Fibroblast of upper back skin (primary cell): ENCODE measurements at places on chromosomes 6 and 20.
A peak's percentile ranks its signal among the peaks of the same experiment; 100 is the strongest.

- no peak for DNase-seq
These were observed 177.0 kb downstream of the TTLL2 start for GRCh38 chr6:167501831-167502385.

DNA sequence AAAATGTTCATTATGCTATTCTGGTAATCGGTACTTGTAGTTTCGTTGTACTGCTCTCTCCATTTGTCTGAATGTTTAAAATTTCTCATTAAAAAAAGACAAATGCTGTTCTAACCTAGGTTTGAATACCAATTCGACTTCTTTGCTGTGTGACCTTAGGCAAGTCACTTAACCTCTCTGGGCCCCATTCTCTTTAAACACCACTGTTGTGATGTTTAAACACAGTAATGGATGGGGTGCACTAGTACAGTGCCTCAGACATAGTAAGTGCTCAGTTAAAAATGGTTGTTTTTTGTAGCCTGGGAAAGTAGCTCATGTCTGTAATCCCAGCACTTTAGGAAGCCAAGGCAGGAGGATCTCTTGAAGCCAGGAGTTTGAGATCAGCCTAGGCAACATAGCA, 138.5 kb downstream of the MRPL14 start:
- DNase-seq, result no peak

- DNase-seq, result no peak
These were observed 12.7 kb upstream of the BAK1 start for GRCh38 chr6:33592595-33593413.

- no peak for DNase-seq
These were observed 19.2 kb upstream of the SPDEF start for GRCh38 chr6:34575326-34575725.

DNA sequence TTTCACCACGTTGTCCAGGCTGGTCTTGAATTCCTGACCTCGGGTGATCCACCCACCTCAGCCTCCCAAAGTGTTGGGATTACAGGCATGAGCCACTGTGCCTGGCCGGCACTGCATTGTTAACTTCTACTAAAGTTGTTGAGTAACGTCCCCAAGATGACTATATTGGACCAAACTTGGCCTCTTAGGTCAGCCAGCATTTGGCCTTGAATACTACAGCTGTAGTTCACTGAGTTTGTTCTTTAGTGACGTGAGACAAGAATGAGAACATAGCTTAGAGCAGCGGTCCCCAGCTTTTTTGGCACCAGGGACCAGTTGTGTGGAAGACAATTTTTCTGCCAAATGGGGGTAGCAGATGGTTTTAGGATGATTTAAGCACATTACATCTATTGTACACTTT, 237.1 kb downstream of the TBC1D7 start:
- DNase-seq, result no peak

- peak; percentile 90 for DNase-seq
These were observed 77.3 kb downstream of the TRMT11 start for GRCh38 chr6:126063512-126064146.

- peak; percentile 95 for DNase-seq
These were observed 13.4 kb upstream of the BTN3A2 start for GRCh38 chr6:26351544-26351953.

DNA sequence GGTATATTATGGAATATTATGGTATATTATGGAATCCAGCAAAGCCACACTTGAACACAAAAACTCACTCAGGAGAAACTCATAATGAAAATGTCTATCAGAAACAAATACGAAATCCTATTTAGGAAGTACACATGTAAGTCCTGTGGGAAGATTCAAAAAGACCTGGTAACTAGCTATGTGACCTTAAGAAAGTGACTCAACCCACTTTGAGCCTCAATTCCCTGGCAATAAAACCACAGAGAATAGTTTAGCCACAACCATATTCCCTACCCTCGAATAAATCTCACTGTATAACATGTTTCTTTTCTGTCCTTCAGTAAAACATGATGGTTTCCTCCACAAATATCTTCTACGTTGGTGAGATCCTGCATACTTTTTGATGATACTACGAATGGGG, 56.4 kb downstream of the ZMYND8 start:
- DNase-seq, result peak; percentile 79

DNA sequence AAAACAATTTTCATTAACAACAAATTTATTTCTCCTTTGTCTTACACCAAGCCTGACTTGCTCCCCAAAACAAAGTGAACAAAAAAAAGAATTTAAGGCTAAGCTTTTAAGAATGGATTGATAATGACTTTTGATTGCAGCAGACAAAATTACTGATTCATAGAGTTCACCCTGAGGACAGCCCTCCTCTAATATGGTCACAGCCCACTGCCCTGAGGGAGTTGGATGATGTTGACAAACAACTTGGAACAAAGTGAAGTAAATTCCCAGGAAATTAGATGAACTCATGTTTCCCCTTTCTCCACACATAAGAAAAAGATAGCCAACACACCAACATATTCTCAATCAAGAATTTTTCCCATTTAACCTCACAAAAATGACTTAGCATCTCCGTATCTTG, 7.7 kb upstream of the ISM1 start:
- DNase-seq, result no peak

DNA sequence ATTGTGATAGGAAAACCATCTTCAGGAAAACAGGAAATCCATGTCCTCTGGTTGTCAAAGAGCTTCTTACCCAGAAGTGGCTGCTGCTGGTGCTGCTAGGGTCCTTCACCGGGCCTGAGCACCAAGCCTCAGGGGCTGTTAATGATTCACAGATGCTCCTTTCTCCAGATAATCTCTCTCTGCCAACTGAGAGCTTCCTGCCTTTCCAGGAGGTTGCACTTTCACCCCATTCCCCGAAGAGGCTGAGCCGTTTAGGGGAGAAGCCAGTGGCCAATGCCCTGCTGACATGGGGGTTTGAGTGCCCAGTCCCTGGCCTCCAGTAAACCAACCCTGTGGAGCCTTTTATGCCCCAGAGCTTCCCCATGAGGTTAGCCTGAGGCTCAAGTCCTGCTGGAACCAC, 122.4 kb downstream of the CBLN4 start:
- no peak for DNase-seq

GRCh38 chr6:119119989-119120388, 41.5 kb upstream of the FAM184A start:
- peak; percentile 76 for DNase-seq

GRCh38 chr20:33076662-33077372, 2.6 kb upstream of the BPIFB4 start:
- no peak for DNase-seq
